ENCODE measurements at places on chromosomes 1 and 21. TPM values are rescaled to one million over a fixed set of nuclear protein-coding genes. Genes with fewer than 3 reads are reported as not detected.

DNA sequence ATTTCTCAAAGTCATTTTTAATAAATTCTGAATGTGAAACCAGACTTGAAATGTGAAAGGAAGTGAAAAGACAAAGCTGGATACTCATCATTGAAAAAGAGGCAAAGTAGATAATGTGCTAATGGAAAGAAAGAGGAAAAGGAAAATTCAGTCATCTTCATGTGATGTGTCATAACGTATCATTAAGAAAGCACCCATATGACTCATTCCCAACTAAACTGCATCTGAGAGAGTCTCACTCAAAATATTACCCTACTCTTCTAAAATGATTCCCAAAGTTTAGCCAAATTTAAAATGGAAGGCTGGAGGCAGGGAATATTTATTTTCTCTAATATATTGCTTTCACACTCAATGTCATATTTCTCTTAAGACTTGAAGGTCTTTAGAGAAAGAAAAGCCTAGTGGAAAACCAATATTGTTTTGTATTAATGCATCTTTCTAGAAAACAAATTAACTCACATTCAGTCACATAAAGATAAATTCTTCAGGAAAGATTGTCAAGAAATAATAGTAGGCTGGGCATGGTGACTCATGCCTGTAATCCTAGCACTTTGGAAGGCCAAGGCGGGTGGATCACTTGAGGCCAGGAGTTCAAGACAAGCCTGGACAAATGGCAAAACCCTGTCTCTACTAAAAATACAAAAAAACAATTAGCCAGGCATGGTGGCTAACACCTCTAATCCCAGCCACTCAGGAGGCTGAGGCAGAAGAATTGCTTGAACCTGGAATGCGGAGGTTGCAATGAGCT is 129.9 kb downstream of the SLC30A10 start:
- no peak for DNase-seq

- peak; percentile 73 for DNase-seq
Observed at GRCh38 chr1:119779869-119780356, 11.2 kb upstream of the HMGCS2 start.

- no peak for DNase-seq
Observed at GRCh38 chr1:23638188-23638619, 53.4 kb upstream of the RPL11 start.

Gene LEPR
- 7.8 TPM for polyA plus RNA-seq

Gene MRPS6
- polyA plus RNA-seq = not detected

GRCh38 chr1:71298633-71299032 is 217.8 kb upstream of the ZRANB2 start:
- DNase-seq = no peak
